Stimulated activated naive CD8-positive, alpha-beta T cell treated with anti-CD3 and anti-CD28 coated beads, Interleukin-15, Interleukin-2, amounts not matched to agents 100 U/mL and 50 U/mL, for 24 hours (primary cell): ENCODE measurements at places on chromosomes 6 and 20.

DNA sequence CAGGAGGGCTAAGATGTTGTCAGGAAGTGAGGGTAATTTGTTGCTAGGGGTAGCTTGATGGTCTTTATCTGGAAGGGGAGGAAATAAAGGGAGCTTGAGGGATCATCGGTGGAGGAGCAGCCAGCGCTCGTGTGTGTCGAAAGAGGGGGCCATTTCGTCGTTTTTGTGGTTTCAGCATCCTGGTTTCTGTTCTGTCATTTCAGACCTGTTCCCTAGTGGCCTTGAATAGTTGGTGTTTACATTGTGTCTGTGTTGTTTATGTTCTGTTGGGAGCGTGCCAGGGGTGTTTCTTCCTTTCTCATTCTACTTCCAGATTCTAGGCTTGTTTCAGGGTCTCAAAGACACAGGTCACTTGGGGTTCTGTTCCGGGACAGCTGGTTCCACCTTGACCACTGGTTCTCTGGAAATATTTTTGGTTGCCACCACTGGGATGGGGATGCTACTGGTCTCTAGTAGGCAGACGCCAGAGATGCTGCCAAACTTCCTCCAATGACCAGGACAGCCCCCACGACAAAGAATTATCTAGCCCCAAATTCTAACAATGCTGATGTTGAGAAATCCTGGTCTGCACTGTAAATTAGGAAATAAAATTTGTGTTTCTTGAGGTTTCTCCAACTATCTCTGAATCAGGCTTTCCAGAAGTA, 113.9 kb upstream of the NAA20 start:
- no peak for DNase-seq

DNA sequence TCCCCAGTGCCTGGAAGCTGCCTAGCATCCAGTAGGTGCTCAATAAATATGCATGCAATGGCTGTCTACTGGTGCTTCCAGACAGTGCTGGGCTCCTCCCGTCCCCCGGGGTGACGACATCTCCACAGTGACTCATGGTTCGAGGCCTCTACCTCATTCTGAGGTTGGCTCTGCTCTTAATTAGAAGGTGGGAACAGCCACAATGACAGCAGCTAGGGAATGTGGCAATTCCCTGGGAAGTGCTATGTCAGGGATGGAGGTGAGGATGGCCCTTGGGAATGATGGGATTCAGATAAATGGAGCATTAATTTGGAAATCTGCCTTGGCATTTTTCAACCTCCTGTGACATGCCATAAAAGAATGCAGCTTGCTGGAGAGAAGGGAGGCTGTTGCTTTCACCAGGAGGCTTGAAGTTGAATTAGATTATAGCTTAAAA, 43.5 kb upstream of the NFATC2 start:
- DNase-seq, result no peak

GRCh38 chr6:13217206-13217905, 111.0 kb downstream of the TBC1D7 start:
- DNase-seq, result no peak

DNA sequence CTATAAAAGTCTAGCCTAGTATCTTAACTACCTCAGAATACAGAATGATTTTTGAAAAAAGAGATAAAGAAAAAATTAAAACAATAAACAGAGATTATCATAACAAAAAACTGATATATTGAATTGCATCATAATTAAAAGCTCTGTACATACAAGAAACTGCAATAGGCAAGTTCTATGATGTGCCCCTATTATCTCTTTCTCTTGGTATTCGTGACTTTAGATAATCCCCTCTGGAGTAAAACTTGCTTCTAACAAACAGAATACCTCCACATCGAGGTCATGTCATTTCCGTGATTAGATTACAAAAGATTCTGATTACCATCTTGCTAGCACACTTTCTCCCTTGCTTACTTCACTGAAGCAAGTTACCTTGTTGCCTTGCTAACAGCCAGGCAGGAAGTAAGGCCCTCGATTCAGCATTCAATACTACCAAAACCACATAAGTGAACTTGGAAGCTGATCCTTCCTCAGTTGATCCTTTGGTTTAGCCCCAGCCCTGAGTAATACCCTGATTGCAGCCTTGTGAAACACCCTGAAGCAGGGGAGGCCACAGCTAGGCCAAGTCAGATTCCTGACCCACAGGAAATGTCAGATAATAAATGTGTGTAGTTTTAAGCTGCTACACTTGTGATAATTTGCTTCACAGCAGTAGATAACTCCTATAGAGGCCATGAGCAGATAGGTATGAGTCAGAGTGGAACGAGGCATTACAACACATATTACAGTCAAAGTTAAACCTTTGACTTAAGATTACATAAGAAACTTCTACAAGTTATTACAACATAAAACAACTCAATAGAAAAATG, 53.7 kb upstream of the TMX4 start:
- DNase-seq, result no peak

DNA sequence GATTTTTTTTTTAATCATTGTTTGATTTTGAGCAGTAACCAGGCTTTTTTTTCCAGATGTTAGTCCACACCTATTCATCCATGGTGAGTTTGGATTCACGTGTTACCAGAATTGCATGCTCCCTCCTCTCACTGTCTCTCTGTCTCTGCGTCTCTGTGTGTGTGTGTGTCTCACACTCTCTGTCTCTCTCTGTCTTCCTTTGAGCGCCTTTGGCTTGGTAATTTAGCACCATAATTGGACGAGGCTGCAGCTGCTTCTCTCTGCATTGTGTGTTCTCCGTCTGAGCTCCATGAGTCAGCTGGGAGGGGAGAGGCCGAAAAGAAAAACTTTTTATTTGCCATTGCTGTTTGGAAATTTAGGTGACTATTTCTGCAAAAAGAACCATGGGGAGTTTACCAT, 3.4 kb downstream of the TFAP2B start:
- no peak for DNase-seq

DNA sequence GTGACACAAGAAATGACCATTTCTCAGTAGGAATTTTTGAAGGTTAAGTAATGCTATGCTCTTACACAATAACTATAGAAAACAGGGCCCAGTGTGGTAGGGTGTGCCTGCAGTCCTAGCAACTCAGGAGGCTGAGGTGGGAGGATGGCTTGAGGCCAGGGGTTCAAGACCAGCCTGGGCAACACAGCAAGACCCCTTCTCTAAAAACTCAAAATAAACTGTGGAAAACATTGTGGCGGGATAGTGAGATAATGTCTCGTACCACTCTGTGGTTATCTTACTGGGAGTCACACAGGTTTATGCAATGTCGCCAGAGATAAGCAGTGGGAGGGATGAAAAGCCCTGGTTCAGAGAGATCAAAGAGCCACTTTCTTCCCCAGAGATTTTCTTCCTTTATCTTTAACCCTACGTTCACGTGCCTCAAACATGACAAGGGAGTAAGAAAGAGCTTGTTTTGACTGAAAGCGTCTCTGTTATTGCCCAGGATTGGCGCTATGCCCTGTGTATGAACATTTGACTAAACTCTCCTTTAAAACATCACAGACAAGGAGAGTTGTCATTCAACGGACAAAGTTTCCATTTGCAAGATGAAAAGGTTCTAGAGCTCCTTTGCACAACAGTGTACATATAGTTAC, 13.9 kb downstream of the GCM1 start:
- DNase-seq, result no peak

- peak; percentile 5 for DNase-seq
Observed at GRCh38 chr6:17393892-17394631, 667 bp downstream of the CAP2 start.

GRCh38 chr6:157645201-157645795, 177.7 kb upstream of the SNX9 start:
- DNase-seq, result no peak

DNA sequence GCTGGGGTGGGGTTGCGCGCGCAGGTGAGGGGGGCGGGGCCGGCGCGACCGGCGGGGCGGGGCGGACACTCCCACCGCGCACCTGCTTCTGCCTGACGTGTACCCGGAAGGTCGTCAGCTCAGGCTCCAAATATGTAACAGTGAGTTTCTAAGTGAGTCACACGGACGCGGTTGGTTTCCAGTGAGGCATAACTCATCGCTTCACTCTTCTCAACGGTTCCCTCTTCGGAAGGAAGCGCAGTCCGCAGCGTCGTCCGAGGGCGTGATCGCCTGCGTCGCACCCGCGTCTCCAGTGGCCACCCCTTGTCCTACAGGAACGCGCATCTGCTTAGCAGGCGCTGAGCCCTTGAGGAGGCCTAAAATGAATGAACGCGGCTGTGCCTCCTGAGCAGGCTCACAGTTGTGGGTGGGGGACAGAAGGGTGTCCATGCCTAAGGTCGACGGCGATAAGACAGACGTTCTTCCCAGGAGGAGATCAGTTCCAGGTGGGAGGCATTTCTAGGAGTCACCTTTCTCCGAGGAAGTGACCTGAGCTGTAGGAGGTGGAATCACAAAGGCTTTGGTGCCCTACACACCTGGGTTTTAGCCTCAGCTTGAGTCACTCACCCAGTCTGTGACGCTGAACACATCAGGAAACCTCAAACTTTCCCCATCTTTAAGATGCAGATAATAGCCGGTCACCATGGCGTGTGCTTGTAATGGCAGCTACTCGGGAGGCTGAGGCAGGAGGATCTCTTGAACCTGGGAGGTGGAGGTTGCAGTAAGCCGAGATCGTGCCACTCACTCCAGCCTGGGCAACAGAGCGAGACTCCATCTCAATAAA, 50.9 kb upstream of the EZR start:
- peak; percentile 64 for DNase-seq

DNA sequence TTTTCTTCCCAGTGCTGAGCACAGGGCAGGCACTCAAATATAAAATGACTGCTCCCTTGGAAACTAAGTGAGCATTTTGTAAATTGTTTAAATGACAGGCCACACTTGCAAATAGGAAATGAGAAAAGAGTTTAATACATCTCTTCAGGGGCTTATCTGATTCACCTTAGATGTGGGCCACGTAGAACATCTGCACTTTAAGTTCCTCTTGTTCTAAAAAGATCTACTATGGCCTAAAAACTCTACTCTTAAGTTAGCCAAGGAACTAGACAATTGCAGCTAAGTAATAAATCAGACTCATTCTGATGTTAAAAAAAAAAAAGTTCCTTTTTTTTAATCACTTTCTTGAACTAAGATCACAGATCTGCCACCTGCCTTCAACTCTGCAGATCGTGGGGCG, 126.3 kb downstream of the KIF16B start:
- DNase-seq, result no peak

DNA sequence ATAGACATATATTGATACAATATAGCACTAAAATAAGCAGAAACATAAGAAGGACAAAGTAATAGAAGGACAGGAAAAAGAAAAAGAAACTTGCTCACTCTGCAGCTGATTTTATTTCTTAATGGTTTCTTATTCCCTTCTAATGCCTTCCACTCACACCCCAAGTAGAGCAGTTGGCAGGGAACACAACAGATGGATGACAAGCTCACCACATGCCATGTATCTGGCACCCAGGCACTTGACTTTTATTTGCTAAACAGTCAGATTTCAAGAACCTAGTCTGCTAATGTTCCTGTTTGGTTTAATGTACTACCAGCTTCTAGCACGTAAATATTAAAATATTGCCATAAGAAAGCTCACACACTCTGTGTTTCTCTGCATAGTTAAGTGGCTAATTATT, 87.1 kb downstream of the COL19A1 start:
- DNase-seq, result no peak

- no peak for DNase-seq
Observed at GRCh38 chr6:139337001-139337400, 37.4 kb downstream of the CITED2 start.

DNA sequence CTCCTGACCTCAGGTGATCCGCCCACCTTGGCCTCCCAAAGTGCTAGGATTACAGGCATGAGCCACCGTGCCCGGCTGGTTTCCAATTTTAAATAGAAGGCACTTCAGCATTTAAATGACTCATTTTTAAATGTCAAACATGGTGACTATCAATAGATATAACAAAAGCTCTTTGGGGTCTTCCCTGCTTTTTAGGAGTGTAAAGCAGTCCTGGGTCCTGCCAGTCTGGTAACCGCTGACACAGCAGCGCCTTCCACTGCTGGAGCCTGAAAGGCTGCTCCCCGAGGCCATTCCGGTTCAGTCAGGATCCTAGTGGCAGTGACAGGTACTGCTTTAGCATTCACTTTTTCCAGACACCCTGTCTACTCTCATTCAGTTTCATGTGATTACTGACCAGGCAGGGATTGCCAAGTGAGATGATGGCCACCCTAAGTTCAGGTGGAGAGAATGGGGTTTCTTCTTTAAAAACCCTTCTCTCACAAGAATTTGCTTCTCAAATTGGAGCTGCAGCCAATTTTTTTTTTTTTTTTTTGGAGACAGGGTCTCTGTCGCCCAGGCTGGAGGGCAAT, 5.1 kb downstream of the DIDO1 start:
- peak; percentile 76 for DNase-seq

DNA sequence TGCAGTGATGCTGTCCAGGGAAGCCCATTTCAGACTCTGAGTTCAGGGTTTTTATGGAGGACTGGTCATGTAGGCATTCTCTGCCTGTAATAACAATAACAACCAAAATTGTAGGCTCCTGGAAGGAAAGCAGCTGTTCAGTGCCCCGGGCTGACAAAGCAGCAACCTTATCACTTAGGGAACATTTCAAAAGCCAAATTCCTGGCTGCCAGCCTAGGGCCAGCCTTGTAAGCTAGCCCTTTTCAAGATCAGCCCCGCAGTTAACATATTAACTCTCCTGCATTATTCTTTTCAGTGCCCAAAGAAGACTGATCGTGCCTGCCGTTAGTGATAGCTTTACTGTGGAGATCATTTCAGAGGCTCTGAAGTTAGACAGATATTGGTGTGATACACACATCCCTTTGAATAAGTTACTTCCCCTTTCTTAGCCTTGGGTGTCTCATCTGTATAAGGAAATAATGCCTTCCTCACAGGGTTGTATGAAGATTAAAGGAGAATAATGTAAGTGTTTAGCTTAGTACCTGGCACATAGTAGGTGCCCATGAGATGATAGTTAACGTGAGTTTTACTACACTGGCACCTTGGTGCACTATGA, 44.1 kb downstream of the CTNNBL1 start:
- DNase-seq, result no peak

GRCh38 chr6:16503970-16504415, 257.3 kb downstream of the ATXN1 start:
- DNase-seq, result no peak

- DNase-seq, result no peak
Observed at GRCh38 chr6:18561037-18561750, 174.0 kb downstream of the RNF144B start.

DNA sequence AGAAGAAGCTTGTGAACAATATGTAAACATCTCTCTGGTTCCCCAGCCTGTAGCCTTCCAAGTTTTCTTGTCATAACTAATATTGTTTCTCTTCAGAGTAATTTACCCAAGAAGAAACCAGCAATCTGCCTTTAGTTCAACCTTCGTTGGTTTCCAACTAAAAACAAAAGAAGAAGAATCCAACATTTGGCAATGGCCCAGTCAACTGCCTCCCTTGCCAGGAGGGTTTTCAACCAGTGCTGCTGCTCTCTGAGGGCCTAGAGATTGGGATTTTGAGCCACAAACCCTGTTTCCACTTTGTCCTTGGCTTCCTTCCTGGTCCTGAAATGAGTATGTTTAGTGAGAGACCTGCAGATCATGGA, 395.8 kb upstream of the CNR1 start:
- no peak for DNase-seq

DNA sequence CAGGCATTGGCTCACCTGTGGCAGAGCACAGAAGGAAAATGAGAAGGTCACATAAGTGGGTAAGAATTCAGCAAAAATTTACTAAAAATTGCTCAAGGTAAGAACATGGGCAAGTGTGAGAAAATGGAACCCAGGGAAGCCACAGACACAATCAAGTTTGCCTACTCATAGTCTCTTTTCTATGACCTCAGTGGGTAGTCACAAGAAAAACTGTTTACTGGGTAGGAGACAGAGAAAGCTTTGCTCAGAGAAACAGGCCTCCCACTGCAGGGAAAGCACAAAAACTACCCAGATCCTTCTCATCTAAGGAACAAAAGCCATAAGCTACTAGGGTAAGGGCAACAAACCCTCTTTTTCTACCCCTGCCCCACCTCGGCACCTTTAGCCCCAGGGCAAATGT, 35.2 kb downstream of the FAM184A start:
- no peak for DNase-seq

GRCh38 chr6:142195862-142196541, 48.9 kb downstream of the VTA1 start:
- no peak for DNase-seq
